ENCODE measurements at places on chromosomes 3 and 15. TPM values are rescaled to one million over a fixed set of nuclear protein-coding genes. Genes with fewer than 3 reads are reported as not detected.

DNA sequence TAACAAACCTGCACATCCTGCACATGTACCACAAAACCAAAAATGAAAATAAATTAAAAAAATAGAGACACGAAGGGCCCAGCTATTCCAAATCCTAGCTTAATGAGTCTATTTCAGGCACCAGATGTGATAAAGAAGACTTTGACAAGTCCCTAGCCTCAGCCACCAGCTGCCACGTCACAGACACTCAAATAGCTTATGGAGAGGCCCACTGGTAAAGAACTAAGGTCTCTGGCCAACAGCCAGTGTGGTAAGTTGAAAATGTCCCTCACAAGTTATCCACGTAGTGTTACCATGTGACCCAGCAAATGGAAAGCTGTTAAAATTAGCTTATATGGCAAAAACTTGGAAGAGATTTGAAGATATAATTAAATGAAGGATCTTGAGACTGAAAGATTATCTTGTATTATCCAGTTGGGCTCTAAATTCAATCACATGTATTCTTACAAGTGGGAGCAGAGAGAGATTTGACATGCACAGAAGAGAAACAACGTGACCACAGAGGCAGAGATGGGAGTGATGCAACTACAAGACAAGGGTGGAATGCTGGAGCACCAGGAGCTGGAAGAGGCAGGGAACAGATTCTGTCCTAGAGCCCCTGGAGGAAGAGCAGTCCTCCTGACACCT, 10.9 kb downstream of the ACSBG1 start:
- DNase-seq: no peak

DNA sequence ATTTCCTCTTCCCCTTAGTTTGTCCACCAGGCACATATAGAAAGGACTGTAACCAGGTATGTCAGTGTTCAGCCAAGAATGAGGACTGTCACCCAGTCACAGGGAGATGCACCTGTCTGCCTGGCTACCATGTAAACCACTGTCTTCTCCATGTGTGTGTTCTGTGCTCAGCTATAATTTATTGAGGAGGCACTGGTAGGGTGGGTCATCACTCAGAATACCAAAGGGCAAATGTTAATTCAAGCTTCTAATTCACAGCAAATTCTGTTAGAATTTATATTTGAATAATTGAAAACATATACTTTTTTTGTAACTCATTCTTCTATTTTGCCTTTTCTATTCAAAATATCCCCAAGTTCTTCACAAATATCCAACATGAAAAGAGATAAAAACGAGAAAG, 780.4 kb downstream of the MECOM start:
- DNase-seq: no peak

DNA sequence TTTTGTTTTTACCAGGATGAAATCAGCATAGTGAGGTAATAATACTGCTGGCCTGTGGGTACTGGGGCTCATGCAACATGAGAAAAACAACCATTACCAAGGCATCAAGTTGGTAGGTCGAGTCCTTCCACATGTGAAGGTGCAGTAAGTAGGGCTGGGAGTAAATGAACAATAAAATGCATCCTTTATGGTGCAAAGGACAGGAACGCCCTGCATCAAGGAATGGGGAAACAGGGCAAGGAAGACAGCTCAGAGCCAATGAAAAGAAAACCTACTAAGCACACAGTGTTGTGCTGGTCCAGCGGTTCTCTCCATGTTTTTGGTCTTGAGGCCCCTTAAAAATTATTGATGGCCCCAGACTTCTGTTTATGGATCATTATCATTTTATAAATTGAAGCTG, 168.5 kb upstream of the TPM1 start:
- DNase-seq: no peak

GRCh38 chr15:66405615-66406014, 18.9 kb downstream of the MAP2K1 start:
- DNase-seq: no peak

GRCh38 chr3:193870376-193871219, 265.4 kb upstream of the HES1 start:
- DNase-seq: peak; percentile 86

GRCh38 chr3:35773417-35773816, 134.1 kb downstream of the ARPP21 start:
- no peak for DNase-seq

PIERCE2 gene
- 9.9 TPM for total RNA-seq

CDHR4 gene
- not detected for total RNA-seq

PLS1 gene
- total RNA-seq: 4.9 TPM

All from RPMI7951 (cell line).